ENCODE measurements at places on chromosomes 7 and 10.

GRCh38 chr10:101602761-101603398, 14.8 kb downstream of the DPCD start:
- peak; percentile 70 for DNase-seq

GRCh38 chr10:62454687-62455397, 80.7 kb downstream of the ZNF365 start:
- no peak for DNase-seq

DNA sequence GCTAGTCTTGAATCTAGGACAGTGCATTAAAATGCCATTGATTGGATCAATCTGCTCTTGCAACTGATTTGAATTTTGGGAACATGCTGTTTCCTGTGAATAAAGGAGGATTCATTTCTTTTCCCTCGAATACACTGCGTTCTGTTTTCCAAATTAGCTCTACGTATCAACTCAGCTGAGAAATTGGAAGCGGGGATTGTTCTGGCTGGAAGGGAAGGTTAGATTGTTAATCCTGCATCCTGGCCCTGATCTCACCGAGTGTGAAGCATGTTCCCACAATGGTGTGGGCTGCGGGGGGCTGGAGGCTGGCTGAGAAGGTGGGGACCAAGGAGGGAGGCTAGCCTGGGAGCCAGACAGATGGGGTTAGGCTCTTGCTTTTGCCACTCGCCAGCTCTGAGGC, 17.6 kb downstream of the HTRA1 start:
- DNase-seq, result no peak

DNA sequence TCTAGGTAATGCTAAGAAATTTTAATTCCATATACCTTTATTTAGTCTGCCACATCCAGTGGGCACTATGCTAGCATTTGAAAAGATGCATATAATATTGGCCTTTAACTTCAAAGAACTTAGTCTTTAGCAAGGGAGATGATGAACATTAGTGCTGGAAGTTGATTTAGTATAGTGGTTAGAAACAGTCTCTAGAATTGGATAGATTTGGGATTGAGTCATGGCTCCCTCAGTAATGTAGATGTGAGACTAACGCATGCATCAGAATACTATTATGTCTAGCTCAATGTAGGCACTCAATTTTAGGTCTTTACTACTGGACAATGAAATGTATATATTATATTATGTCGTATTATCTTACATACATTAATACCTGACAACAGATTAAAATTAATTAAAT, 5.8 kb downstream of the DKK1 start:
- DNase-seq, result no peak

DNA sequence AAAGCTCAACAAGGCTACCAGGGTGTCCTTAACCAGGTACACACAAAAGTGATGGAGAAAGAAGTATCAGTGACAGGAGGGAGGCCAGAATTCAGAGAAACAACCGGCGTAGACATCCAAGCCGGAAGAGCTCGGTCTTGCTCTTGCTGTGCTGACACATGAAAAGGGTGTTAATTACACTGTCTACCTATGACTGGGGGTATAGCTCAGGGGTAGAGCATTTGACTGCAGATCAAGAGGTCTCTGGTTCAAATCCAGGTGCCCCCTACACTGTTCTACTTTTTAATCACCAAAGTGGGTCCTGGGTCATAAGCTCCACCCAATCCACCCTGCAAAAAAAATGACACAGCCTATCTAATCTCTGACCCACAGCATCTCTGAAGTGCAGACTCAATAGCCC, 86.9 kb upstream of the ZNF746 start:
- DNase-seq, result no peak

GRCh38 chr10:31918671-31919409, 9.8 kb downstream of the ARHGAP12 start:
- no peak for DNase-seq

GRCh38 chr10:6348096-6348874, 145.6 kb downstream of the PFKFB3 start:
- DNase-seq, result peak; percentile 84

DNA sequence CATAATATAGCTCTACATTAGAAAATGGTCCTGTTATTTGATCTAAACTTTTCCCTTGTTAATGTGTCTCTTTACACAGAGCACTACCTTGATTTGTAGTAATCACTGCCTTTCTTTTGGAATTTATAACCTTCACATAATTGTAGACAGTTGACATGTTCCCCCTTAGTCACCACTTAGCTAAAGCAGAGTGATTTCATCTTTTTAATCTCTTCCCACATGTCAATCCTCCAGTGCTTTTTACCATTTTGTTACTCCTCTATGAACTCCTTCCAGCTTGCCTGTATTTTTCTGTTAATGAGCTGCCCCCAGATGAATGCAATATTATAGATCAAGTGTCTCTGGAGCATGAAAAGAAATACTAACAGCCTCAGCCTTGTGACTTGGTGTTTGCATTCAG, 2.6 kb upstream of the PPP1R3A start:
- no peak for DNase-seq

DNA sequence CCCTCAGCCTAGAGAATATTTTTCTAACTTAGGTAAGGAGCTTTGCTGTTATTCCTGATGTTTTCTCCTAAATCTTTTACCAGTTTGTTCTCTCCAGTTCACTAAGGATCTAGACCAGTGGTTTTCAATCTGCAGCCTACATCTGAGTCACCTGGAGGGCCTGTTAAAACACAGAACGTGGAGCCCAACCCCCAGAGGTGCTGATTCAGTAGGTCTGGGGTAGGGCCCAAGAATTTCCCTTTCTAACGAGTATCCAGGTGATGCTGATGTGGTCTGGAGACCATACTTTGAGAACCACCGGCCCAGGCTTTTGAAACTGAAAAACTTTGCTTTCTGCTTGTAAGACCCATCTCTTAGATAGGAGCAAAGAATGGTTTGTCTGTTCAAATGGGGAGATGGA, 51.2 kb upstream of the KMT2E start:
- no peak for DNase-seq

- DNase-seq, result peak; percentile 70
Measured at GRCh38 chr10:103584216-103585010, 90.9 kb downstream of the NEURL1 start.

DNA sequence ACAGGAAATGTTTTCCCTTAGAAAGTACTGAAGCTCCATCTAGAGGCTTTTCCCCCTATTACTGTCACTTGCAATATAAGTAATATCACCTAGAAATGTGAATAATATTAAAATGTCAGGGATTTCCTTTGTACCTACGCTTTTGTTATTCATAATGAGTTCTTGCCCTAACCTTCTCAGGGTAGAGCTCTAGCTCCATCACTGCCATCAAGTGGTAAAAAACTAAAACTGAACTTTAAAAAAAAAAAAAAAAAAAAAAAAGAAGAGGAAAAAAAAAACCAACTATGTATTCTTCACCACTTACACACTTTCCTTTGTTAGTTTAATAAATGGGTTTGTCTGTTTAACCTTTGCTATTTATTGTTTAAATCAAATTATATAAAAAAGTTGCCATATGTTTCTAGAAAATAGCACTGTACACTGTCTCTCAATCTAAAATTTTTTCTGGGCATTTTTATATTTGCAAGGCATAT, 49.9 kb downstream of the DNAJC1 start:
- DNase-seq, result no peak
